ENCODE measurements at places on chromosomes 6 and 20.

- no peak for DNase-seq
Observed at GRCh38 chr6:25083784-25084507, 148.2 kb upstream of the RIPOR2 start.

DNA sequence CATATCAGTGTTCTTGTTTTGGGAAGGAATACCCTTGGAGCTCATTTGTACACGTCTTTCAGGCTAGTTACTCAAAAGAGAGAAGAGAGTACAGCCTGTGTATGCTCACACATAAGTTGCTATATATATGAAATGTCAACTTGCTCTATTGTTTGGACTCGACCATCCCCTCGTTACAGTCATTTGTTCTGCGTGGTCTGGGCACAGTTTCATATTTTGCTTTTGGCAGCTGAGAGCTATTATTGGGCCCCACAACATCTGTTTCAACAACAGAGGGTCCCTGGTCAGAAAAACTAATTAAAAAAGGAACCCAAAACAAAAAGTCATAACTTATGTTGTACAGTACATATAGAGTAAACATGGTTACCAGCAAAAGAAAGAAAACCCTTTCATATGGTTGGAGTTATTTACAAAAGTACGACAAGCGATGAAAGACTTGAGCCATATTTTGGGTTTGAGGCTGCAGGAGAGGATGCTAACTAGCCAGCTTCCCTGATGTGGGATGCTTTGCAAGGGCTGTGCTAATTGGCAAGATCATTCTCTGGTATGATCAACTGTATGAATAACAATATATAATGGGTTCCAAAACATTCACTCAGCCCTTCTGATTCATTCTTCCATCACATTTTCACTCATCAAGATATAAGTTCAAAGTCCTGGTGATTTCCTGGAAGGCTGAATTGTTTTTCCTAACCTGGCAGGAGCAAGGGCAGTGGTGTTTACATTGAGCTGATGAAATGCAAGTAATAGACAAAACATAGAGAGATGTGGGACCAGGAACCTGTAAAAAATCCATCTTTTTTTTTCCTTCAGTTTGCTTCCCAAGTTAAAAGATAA is 137.9 kb downstream of the RPS12 start:
- DNase-seq = no peak

DNA sequence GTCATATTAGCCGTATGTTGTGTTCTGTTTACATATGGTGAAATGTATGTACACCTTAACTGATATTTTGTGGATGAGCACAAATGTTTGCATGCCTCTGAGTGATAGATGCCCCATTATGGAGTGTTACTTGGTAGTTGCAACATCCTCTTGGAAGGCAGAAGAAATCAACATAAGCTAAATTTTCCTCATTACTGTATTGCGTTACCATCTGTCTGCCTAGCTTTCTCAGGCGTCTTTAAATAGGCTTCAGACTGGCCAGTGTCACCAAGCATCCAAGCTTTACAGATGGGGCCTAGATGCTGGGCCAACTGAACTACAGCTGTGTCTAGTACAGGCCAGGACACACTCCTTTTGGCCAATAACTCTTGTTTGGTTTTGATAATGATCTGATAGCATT is 250.6 kb downstream of the SAMD5 start:
- no peak for DNase-seq

DNA sequence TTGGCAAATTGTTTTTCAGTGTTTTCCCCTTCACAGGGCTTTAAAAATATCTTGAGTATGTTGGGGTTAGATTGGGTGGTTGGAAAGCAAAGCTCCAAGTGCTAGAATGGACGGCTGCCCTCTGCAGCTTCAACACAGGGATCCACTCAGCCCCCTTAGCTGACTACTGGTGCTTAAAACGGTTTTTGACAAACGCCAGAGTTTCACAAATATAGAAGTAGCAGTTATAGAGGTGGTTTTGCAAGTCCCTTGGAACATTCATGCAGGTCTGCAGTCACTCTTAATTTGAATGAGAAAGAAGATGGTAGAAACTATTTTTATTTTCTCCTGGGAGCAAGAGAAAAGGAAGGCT is 175.9 kb downstream of the ARID1B start:
- DNase-seq = no peak

DNA sequence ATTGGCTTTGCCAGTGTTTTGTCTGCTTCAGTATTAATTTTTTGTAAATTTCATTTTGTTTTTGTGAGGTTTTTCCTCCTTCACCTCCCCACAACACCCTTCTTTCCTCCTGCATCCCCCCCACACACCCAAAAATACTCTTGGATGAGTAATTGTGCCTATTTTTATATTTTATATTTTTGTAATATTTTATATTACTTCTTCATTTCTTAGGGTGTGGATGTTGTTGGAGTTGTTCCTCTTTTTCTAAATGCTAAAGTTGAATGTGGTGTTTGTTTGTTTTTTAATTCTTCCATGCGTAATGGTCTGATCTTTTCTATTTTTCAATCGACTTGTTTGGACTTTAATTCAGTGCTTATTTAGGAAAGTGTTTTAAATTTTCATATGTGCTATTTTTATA is 420.5 kb upstream of the SOX4 start:
- no peak for DNase-seq

DNA sequence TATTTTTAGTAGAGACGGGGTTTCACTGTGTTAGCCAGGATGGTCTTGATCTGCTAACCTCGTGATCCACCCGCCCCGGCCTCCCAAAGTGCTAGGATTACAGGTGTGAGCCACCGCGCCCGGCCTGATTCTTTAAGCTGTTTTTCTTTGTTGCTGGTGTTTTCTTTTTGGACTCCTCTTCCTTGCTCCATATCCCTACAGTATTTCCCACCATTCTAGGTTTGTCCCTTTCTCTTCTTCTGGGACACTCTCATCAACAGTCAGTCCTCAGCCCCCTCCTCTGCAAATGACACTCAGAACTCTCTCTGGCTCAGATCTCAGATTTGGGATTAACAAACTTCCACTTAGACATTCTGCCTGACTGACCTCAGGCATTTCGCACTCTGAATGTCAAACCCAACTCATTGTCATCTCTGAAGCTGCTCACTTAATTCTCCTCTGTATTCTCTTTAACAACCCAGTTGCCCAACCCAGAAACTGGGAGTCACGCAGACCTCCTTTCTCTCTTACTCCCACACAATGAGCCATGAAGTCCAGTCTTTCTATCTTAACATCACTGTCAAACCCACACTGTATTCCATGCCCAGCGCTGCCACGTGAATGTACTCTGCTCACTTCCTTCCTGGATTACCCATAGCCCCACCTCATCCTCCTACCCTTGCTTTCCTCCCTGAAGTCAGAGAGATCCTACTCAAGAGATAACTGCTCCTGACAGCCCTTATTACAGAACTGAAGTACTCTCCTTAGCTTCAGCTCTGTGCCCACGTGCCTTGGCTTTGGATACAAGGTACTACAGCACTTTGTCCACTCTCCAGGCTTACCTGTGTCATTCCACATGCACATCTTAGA is 2.6 kb downstream of the MPIG6B start:
- no peak for DNase-seq

DNA sequence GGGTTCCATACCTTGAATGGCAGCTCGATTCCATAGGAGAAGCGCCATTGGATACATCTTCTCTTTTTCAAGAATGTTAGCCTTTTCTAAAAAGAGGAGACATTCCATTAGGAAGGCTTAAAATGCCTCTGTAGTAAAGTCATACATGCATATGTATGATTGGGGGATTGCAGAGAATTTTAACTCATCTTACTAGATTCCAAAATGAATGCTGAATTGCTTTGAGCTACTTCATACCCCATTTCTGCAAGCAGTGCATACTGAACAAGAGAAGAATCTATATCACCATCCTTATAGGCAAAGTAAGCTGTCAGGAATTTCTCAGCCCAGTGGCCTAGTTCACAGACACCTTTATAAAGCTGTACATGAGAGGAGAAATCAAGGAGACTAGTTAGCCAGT is 80.3 kb downstream of the NDUFAF5 start:
- no peak for DNase-seq

GRCh38 chr6:108260126-108260808 is 573 bp downstream of the SNX3 start:
- DNase-seq = peak; percentile 2

DNA sequence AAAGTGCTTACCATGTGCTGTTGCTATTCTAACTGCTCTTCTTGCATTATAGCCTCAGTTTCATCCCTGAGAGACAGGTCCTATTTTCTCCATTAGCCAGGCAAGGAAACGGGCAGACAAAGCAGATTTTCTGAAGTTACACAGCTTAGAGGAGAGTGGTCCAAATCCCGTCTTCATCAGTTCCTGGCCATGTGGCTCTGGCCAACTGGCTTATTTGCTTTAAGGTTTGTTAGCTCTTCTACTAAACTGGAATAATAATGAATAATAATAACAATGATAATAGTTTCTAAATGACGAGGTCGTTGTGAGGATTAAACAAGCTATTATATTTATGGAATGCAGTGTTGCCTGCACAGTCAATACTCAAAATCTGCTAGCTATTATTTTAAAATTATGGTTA is 35.8 kb upstream of the BCAS1 start:
- DNase-seq = no peak

DNA sequence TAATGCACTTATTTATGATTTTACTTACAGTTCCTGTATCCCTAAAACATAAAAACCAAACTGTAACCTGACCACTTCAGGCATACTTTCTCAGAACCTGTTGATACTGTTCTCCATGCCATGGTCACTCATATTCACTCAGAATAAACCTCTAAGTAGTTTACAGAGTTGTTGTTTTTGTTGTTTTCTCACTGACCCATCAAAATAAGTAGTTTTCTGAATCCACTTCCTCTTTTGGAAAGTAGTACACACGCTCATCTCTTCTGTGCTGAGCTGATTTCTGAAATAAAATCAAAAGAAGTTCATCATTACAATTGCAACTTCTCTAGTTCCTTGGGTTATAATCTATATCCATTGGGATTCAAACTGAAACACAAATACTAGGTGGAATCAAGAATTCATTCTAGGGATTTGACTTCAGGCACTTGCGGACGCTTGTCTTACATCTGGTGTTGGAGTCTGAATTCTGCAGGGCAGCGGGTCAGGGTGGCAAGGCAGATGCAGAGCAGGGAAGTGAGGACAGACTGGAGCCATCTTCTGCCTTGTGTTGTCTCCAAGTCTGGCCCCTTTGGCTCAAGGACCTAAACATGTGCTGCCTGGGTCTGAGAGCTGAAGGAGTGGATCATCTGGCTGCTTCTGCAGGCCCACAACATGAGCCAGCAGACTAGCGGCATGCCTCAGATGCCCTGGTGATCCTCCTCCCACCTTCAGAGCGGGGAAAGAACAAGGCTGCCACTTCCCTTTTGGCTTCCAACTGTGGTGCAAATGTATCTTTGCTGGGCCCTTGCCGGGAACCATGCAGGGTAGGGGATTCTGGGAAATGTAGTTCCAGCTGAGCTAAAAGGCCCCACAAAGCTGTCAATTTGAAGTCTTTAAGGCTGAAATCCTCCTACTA is 167.9 kb upstream of the MYLIP start:
- DNase-seq = no peak

- DNase-seq = no peak
Observed at GRCh38 chr20:8431538-8432434, 299.7 kb downstream of the PLCB1 start.
